ENCODE measurements at places on chromosomes 4 and X.

- DNase-seq: no peak
Measured at GRCh38 chrX:63350465-63350877, 661 bp downstream of the SPIN4 start.

GRCh38 chr4:169030562-169030982 is 20.5 kb upstream of the CBR4 start:
- DNase-seq: peak; percentile 51

DNA sequence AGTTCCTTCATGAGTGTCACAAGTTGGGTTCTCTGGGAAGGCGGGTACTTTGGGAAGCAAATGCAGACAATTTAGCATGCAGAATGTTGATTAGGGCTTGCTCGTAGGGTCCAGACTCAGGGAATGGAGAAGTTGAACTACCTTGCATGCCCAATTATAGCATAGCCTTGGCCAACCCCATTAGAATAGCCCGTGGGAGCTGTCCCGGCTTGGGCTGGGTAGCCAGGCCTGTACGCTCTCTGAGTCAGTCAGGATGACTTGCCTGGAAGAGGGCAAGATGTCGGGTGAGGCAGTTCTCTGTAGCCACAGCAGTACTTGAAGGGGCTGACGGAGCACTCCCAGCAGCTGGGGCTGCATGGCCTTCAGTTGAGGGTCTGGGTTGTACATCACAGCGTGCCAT is 19.5 kb downstream of the KIAA0232 start:
- DNase-seq: no peak

- no peak for DNase-seq
Measured at GRCh38 chr4:78621395-78621794, 69.8 kb downstream of the ANXA3 start.

- no peak for DNase-seq
Measured at GRCh38 chr4:141567326-141567915, 69.0 kb upstream of the IL15 start.

- DNase-seq: no peak
Measured at GRCh38 chrX:37753384-37753783, 26.5 kb upstream of the CYBB start.

DNA sequence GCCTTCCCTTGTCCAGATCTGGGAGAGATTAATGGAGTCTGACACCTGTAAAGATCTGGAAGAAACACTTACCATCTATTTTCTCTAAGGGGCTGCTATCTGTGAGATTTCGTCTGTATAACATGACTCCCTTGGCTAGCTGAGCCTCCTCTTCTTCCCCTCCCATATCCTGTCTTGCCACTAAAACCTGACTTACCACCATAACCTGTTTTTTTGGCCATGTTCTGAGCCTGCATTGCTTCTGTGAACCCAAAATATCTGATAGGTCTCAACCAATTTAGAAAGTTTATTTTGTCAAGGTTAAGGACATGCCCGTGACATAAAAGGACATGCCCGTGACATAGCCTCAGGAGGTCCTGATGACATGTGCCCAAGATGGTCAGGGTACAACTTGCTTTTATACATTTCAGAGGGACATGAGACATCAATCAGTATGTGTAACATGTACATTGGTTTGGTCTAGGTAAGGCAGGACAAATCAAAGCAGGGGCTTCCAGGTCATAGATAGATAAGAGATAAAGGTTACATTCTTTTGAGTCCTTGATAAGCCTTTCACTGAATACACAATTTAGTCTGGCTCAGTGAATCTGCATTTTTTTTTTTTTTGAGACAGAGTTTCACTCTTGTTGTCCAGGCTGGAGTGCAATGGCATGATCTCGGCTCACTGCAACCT is 11.4 kb downstream of the MGST2 start:
- DNase-seq: no peak

DNA sequence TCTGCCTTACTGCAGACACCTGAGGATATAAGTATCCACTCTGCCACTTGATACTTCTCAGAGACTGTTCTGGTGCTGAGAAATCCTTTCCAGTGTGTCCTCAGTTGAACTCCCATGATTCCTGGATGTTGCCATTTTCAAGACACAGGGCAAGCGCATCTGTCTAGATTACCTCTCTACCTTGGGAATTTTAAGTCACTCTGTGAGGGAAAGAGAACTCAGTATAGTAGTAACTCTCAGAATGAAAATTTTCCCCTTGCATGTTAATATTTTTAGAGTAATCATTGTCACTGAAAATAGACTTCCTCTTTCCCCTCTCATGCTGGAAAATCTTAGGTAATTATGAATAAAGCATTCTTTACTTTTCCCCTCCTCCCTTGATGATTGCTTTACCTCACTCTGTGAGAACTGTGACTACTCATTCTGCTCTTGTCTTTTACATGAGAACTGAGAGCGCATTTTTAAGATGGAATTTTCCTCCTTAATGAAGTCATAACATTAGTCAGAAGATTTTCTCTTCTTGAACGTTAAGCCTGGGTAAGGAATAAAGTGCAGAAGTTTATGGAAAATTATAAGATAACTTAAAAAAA is 45.0 kb downstream of the TET2 start:
- peak; percentile 67 for DNase-seq

- DNase-seq: peak; percentile 52
Measured at GRCh38 chr4:54513204-54513603, 144.6 kb upstream of the KIT start.

GRCh38 chr4:108107729-108108382 is 60.9 kb downstream of the LEF1 start:
- no peak for DNase-seq

- DNase-seq: no peak
Measured at GRCh38 chr4:39341075-39341725, 25.0 kb downstream of the RFC1 start.

DNA sequence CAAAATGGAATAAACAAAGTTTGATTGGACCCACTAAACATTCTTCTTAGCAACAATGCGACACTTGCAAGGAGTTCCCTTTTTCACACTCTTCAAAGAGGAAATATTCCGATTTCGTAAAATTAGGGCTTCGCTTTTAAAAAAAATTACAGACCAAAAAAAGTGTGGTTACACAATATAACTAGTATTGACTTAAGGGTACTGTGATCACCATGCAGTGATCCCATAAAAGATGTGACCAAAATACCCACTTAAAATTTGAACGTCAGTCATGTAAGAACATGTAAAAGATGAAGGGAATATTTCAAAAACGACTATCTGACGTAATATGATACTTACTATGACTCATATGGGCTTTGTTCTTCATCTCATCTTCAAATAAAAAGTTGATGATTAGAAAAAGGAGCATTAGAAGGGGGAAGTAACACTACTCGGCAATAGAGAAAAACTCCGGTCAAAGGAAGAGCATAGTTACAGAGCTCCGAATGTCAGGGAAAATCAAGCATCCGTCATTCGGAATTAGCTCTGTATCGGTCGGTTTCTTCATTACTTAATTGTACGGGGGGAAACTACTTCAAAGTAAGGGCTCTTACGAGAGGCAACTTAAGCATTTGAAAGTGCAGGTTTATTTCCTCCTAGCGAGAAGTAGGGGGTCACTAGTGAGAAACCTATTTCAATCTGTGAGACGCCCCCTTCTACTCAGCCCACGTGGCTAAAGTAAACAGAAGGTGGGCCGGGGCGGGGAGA is 1.3 kb upstream of the TET2 start:
- peak; percentile 46 for DNase-seq

DNA sequence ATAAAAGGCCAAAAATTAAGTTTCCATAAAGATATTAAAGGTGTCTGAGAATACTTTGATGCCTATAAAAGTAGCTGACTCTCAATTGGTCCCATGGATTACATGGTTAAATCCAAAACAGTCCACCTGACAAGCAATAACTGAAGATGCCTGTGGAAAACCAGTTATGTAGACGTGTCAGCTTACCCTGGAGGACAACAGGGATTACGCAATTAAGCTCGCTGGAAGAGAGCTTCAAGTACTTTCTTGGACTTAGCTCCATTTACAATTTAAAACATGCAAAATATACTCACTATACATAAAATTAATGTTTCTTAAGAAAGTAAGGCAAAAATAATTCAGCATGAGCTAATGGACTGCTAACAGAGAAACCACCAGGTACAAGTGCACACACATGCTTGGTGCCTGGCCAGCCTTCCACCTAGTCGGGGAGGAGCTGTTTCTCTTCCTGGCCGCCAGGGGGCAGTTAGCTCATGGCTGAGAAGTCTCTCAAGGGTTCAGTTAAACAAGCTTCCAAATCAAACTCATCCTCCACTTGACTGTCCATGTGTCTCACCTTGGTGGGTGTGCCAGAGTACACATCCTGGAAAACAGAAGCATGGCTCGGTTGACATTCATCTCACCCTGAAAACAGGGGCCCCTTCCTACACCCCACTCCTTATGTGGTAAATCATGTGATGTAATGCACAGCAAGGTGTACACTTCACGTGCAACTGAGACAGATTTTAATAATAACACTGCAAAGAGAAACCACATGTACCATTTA is 9.2 kb upstream of the FAM53A start:
- peak; percentile 92 for DNase-seq

DNA sequence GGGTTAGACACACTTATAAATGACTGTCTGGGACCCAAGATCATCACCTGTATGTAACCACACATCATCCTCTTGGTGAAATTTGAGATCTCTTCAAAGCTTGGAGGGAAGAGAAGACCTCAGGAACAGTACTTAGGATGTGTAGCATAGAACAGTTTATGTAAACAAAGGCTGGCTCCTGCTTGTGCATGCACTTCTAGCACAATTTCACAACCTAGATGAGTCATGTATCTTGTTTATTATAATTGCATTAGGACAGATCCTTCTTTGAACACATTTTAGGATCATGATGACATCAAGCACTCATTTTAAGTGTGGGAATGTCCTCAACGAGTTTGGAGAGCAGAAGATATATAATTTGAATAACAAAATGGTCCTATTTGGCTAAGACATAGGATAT is 26.3 kb upstream of the ZMAT1 start:
- peak; percentile 51 for DNase-seq

DNA sequence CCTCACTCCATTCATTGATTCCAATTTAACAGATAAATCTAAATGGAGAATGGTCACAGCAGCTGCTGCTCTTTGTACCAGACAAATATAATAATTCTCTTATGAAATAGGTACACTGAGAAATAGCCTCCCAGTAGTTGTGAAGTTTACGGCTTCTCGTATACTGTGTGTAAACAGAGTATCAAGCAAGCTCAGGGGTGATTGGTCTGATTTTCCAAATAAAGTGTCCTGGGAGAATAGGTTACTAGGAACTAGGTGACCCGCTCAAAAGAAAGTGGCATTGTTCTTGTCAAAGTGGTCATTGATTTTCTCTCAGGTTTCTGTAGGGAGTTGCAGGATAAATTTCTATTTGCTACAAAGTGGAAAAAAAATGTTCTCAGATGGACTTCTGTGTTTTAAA is 838.2 kb downstream of the RAPGEF2 start:
- DNase-seq: no peak

DNA sequence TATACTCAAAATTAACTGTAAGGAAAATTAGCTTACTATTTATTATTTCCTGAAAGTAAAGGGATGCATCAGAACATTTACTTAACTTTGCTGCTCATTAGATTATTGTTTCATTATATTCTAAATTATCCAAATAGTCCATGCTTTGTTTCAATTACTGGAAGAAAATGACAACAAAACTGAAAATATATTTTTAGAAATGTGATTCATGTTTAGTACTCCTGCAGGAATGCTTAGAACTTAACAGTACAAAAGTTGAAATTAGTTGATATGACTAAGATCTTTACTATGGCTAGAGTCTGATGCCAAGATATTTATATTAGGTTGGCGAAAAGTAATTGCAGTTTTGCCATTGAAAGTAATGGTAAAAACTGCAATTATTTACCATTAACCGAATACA is 660.5 kb upstream of the PABPC4L start:
- DNase-seq: peak; percentile 2

GRCh38 chr4:3857269-3857926 is 91.2 kb downstream of the ADRA2C start:
- DNase-seq: no peak

DNA sequence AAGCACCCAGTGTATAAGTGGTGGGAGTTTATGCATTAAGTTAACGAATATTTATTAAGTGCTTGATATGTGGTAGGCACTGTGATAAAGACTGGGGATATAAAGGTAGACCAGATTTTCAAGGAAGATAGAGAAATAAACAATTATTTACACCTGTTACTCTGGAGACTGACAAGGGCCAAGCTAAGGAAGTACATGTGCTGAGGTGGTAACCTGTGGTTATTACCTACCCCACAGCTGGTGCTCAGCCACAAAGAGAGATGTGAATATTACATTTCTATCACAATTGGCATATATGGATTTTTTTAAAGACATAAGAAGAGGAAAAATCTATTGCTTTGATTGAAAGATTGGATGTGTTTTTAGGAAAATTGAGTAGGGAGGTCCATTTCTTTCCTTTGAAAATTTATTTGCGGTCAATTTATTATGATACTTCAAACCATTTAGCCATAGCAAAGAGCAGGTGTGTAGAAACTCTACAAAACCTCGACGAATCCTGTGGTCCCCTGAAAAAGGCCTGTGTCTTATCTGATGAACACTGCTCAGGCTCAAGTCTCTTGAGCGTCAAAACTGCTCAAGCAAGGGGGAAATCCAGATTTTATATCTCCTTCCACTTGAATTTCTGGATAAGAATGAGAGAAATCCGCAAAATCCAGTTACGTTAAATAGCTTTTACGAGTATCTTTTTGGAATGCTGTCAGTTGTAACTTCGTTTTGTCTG is 217.7 kb upstream of the HAND2 start:
- DNase-seq: no peak

DNA sequence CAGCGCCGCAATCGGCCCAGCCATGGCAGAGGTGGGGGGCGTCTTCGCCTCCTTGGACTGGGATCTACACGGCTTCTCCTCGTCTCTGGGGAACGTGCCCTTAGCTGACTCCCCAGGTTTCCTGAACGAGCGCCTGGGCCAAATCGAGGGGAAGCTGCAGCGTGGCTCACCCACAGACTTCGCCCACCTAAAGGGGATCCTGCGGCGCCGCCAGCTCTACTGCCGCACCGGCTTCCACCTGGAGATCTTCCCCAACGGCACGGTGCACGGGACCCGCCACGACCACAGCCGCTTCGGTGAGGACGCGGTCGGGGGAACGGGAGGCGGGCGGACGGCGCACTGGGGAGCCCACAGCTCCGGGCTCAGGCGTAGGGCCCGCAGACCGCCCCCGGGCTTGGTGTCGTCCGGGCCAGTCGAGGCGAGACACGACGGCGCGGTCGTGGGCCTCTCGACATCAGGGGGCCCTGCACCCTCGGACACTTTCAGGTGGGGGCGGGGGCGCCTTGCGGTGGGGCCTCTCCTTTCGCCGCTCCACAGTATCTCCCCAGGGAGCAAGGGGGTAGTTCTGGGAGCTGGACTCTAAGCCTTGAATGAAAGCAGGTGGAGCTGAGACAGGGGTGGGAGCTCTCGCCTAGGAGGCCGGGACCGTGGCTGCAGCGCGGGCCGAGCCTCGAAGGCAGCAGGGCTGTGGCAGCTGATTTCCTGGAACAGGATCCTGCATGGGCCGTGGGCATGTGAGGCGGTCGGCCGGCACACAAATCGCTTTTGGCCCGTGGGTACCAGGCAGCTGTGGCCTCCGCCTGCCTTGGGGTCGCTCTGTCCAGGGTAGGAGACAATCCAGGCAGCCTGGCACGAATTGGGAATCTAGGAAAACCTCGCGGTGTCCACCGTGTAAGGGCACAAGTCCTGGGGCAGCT is 722 bp downstream of the FGF16 start:
- no peak for DNase-seq

- no peak for DNase-seq
Measured at GRCh38 chr4:912548-913279, 19.4 kb downstream of the GAK start.

Data from iris pigment epithelial cell (primary cell).